Thymus (tissue), 14 donors: ENCODE measurements at places on chromosomes 1 and 21.

DNA sequence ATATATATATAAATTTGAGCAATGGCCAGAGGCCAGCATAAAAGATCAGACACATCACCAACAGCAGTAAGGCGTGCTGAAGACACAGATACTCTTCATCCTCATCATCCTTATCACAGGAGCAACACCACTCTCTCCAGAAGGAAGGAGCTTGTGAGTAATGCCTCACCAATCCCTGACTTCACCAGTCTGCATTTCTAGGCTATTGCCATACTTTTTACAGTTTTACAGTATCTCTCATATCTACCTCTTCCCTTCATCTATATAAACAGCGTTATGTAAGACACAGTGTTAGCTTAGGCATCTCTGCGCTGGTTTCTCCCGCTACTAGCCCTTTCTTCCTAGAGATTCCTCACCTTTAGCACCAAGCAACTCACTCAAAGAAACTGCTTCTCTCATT, 2.4 kb upstream of the ABL2 start:
- H3K27ac ChIP-seq = no peak overlapping the region
- no peak for DNase-seq
- no peak overlapping the region for H3K4me3 ChIP-seq

DNA sequence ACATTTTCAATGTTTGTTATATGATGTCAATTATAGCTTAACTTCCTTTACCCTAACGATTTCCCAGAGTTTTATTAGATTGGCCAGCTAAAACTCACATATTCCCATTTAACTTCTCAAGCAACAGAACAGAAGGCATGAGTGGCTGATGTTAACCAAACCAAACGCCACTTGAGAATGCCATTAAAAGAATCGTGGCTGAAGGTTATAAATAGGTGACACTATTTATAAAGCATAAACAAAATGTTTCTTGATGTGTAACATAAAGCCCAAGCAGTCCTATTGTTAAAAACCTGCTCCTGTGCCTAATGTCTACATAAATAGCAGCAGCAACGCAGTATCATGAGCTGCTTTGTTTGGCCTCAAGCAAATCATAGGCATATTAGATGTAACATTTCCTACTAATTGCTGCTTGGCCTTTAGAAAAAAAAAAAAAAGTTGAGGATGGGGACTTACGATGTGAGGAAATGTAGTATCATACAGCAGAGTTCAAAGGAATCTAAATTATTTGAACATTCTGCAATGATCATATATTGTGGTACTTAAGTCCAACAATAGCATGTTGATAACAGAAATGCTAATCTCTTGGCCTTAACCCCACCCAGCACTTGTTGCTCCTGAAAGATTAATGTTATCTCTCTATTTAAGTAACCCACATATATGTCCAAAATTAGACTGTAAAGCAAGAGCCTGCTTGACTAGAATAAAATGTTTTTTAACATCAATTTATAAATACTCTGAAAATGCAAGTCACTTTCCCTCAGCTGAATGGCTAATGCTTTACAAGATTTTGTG, 106.0 kb downstream of the ESRRG start:
- no peaks in the 10 kb centered on the region for H3K27me3 ChIP-seq
- no peak overlapping the region for H3K27ac ChIP-seq
- H3K36me3 ChIP-seq = no peaks in the 10 kb centered on the region
- H3K4me3 ChIP-seq = no peak overlapping the region
- DNase-seq = no peak

DNA sequence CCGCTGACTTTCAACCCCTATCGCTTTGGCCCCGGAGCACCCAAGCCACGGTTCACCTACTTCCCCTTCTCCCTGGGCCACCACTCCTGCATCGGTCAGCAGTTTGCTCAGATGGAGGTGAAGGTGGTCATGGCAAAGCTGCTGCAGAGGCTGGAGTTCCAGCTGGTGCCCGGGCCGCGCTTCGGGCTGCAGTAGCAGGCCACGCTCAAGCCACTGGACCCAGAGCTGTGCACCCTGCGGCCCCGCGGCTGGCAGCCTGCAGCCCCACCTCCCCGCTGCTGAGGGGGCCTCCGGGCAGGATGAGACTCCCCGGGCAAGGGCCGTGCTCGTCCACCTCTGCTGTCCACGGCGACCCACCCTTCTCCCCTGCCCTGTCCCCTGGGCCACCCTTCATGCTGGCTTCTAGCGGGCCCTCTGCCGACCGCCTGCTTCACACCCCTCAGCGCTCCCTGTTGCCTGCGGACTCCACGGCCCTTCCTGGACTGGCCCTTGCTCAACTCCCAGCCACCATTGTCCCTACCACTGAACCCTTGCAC, 92.2 kb upstream of the TRABD2B start:
- no peaks in the 10 kb centered on the region for H3K4me1 ChIP-seq
- DNase-seq = no peak
- no peak overlapping the region for H3K27ac ChIP-seq
- no peak overlapping the region for H3K4me3 ChIP-seq

- H3K4me3 ChIP-seq = peak overlapping the region; percentile 9
- no peaks in the 10 kb centered on the region for H3K36me3 ChIP-seq
- peaks cover 3% of the 10 kb centered on the region for H3K4me1 ChIP-seq
- DNase-seq = peak; percentile 52
These were observed 99.6 kb downstream of the APP start for GRCh38 chr21:26070822-26071425.

DNA sequence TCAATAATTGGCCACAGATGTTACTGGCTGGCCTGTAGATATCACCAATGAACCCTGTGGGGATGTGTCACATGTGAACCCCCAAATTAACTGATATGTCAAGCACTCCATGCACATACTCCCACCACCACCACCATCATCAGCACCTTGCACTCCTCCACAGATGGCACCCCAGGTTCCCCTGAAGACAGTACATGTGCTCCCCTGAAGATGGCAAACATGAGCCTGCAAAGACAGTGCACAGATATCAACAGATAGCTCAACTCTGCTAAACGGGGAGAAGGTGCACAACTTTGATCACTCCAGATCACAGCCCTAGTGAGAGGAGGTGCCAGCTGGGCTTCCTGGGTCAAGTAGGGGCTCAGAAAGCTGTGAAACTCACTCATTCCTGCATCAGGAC, 74.4 kb downstream of the CLCA4 start:
- no peaks in the 10 kb centered on the region for H3K4me1 ChIP-seq
- no peak for DNase-seq
- H3K36me3 ChIP-seq = no peaks in the 10 kb centered on the region
- no peaks in the 10 kb centered on the region for H3K27me3 ChIP-seq

- H3K27me3 ChIP-seq = peaks cover 19% of the 10 kb centered on the region
- H3K36me3 ChIP-seq = no peaks in the 10 kb centered on the region
- DNase-seq = no peak
- H3K27ac ChIP-seq = no peak overlapping the region
- H3K4me3 ChIP-seq = no peak overlapping the region
These were observed 8.4 kb downstream of the EXTL1 start for GRCh38 chr1:26029864-26030481.

- H3K4me1 ChIP-seq = no peaks in the 10 kb centered on the region
- no peaks in the 10 kb centered on the region for H3K36me3 ChIP-seq
- H3K27me3 ChIP-seq = no peaks in the 10 kb centered on the region
- no peak overlapping the region for H3K27ac ChIP-seq
These were observed 164.4 kb downstream of the EDEM3 start for GRCh38 chr1:184590163-184590750.

DNA sequence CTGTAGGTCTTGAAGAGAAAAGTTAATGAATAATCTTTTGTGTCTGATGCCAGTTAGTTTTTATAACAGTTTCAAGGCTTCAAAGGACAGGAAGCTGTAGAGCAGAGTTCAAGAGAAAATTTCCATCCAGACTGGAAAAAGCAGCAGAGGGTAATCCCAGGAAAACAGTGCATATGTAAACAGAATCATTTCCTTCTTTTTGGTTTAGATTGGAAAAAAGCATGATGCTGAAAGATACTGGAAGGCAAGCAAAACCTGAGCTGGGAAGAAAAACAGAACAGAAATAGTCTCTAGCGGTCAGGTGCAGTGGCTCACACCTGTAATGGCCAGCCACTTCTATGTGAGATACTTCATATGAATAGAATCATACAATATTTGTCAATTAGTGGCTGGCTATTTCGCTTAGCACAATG, 71.9 kb downstream of the ZSWIM5 start:
- H3K4me3 ChIP-seq = no peak overlapping the region
- no peaks in the 10 kb centered on the region for H3K36me3 ChIP-seq
- DNase-seq = no peak

- H3K4me1 ChIP-seq = no peaks in the 10 kb centered on the region
- H3K4me3 ChIP-seq = no peak overlapping the region
- H3K36me3 ChIP-seq = no peaks in the 10 kb centered on the region
These were observed 37.7 kb upstream of the GPR37L1 start for GRCh38 chr1:202084791-202085681.

- H3K4me1 ChIP-seq = no peaks in the 10 kb centered on the region
- H3K27me3 ChIP-seq = peaks cover 19% of the 10 kb centered on the region
- no peak overlapping the region for H3K4me3 ChIP-seq
- no peak overlapping the region for H3K27ac ChIP-seq
- no peak for DNase-seq
These were observed 17.8 kb downstream of the TTC34 start for GRCh38 chr1:2783435-2784397.

- H3K4me3 ChIP-seq = no peak overlapping the region
- no peak for DNase-seq
- no peaks in the 10 kb centered on the region for H3K4me1 ChIP-seq
- H3K27me3 ChIP-seq = no peaks in the 10 kb centered on the region
- no peak overlapping the region for H3K27ac ChIP-seq
These were observed 74.8 kb downstream of the MTR start for GRCh38 chr1:236869911-236870310.

DNA sequence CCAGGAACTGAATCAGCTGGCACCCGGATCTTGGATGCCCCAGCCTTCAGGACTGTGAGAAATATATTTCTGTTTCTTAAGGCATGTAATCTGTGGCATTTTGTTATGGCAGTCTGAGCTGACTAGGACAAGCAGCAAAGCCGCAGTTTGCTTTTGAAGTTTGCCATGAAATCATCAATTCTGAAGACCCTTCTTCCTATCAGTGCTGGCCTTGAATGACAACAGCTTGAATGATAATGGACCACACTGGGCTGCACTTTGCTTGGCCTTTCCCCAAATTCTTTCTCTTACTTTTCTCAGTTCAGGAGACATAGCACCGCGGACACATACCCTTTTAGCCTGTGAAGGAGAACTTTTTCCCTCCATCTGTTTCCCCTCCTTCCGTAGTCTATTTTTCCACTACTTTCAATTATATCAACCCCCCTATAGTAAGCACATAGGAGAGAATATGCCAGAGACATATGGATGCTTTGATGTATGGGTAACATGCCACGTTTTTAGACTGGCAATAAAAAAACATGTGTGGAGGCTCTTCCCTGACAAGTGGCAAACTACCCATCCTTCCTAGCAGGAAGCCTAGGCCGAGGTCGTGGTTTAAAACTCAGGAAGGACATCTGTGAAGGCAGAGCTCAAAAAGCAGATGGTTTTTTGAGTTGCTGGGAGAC, 42.9 kb downstream of the HLX start:
- H3K27ac ChIP-seq = no peak overlapping the region
- no peaks in the 10 kb centered on the region for H3K27me3 ChIP-seq
- no peak for DNase-seq
- H3K4me1 ChIP-seq = no peaks in the 10 kb centered on the region
- no peak overlapping the region for H3K4me3 ChIP-seq

GRCh38 chr1:35971601-35972000, 40.7 kb downstream of the AGO3 start:
- H3K36me3 ChIP-seq = peaks cover 10% of the 10 kb centered on the region
- H3K4me3 ChIP-seq = no peak overlapping the region
- no peaks in the 10 kb centered on the region for H3K4me1 ChIP-seq
- no peak overlapping the region for H3K27ac ChIP-seq
- no peak for DNase-seq

- H3K27ac ChIP-seq = peak overlapping the region; percentile 56
- no peaks in the 10 kb centered on the region for H3K27me3 ChIP-seq
- no peak overlapping the region for H3K4me3 ChIP-seq
- peaks cover 54% of the 10 kb centered on the region for H3K36me3 ChIP-seq
These were observed 74.2 kb downstream of the UBE4B start for GRCh38 chr1:10106756-10107475.

DNA sequence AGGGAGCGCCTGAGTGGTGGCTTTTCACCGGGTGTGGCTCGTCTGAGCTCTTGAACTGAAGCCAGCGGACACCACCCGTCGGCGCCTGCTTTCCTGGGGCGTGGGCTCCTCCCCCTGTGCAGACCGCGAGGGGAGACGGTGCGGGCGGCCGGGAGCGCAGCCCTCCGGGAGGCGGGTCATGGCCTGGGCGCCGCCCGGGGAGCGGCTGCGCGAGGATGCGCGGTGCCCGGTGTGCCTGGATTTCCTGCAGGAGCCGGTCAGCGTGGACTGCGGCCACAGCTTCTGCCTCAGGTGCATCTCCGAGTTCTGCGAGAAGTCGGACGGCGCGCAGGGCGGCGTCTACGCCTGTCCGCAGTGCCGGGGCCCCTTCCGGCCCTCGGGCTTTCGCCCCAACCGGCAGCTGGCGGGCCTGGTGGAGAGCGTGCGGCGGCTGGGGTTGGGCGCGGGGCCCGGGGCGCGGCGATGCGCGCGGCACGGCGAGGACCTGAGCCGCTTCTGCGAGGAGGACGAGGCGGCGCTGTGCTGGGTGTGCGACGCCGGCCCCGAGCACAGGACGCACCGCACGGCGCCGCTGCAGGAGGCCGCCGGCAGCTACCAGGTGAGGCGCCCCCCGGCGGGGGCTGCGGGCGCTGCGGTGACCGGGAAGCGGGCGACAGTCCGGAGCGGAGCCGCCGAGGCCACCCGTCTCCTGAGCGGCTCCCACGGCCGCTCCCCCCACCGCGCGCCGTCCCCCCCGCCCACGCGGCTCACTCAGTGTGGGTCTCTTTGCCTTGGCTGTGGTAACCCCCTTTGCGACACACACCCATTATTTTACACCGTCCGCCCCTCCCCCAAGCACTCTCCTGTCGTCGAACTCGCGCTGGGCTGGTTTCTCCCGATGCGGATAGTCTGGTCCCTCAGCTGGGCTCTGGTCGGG, at the start of gene TRIM58:
TRIM58 (plus strand) TSS at position 119 of the 916 bp plus-strand sequence; CDS start at position 179, 60 bp downstream.
- H3K36me3 ChIP-seq = no peaks in the 10 kb centered on the region
- H3K27me3 ChIP-seq = peaks cover 29% of the 10 kb centered on the region
- H3K4me1 ChIP-seq = peaks cover 5% of the 10 kb centered on the region
- H3K4me3 ChIP-seq = peak within 1 kb of the TSS; percentile 59

DNA sequence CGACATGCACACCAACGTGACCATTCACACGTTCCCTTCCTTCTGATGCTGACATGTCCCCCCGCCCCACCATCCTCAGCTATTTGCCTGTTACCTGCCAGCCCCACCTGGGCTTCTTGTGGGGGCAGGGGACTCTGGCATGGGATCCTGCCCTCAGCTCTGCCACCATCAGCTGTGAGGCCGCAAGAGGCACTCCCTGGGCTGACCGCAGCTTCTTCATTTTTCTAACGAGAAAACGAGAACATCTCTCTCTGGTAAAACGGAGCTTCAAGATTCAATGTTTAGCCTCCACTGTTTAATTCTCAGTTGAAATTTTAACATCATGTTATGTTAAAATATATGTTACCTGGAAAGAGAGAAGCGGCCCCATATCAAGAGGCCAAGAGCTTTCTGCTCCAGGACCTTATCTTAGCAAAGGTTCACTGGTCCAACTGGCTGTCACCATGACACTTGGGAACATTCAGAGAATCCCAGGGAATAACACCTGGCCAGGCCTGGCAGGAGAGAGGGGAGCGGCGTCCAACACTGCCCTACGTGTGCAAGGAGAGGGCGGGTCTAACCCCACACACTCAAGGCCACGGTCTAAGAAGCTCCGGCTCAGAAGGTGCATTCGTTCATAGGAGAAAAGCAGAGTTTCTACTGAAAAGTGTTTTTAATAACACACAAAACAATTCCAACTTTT, 51.3 kb downstream of the HLCS start:
- no peaks in the 10 kb centered on the region for H3K27me3 ChIP-seq
- H3K4me1 ChIP-seq = peaks cover 3% of the 10 kb centered on the region
- no peak overlapping the region for H3K4me3 ChIP-seq
- H3K36me3 ChIP-seq = no peaks in the 10 kb centered on the region
